Body of pancreas (tissue), 4 donors: ENCODE measurements at places on chromosomes 3 and 15.

DNA sequence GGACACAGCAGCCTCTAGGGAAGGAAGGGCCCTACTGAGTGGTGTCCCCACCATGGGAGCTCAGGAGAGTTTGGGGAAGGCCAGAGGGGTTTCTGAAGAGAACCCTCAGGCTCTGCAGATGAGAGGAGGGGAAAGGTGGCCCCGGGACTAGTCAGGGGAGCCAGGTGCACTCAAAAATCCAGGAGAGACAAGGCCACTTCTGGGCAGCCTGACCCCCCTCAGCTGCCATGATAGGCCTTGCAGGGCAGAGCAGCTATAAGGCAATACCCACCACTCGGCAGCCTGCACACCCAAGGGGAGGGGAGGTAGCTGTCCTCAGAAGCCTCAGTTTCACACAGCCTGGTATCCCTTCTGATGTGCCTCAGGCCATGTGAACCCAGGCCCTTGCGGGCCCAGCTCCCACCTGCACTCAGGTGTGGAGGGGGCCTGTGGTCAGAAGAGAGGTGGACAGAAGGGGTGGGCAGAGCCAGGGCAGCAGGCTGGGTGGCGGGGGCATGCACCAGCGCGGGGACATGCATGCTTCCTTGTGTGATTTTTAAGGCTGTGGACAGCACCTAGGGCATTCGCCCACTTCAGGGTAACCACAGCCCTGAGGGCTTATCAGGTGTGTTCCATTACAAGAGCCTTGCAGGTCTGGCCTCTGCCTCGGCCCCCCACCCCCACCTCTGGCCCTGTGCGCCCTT is 34.6 kb downstream of the SRPRB start:
- no peak for DNase-seq

DNA sequence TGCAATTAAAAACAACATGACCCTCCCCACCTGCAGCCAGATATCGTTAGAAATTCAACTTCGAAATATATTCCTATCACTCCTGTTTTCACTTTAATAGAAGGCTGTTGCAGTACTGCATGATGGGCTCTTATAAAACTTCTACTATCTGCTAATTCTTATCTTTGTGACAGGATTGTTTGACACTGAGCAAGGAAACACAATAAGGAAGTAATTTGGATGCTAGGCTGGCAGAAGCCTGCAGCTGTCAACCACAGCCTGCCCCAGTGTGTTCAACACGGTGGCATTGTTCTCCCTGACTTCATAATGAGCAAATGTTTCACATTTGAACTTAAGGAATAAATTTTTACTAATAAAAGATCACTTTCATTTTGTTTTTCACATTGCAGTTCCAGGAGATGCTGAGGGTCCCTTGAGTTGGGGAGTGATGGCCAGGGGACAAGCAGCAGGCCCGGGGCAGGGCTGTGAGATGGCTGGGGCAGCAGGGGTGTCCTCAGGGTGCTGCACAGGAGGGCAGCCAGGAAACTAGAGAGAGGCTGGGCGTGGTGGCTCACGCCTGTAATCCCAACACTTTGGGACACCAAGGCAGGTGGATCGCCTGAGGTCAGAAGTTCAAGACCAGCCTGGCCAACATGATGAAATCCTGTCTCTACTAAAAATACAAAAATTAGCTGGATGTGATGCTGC is 64.8 kb upstream of the SEC61A1 start:
- no peak for DNase-seq

DNA sequence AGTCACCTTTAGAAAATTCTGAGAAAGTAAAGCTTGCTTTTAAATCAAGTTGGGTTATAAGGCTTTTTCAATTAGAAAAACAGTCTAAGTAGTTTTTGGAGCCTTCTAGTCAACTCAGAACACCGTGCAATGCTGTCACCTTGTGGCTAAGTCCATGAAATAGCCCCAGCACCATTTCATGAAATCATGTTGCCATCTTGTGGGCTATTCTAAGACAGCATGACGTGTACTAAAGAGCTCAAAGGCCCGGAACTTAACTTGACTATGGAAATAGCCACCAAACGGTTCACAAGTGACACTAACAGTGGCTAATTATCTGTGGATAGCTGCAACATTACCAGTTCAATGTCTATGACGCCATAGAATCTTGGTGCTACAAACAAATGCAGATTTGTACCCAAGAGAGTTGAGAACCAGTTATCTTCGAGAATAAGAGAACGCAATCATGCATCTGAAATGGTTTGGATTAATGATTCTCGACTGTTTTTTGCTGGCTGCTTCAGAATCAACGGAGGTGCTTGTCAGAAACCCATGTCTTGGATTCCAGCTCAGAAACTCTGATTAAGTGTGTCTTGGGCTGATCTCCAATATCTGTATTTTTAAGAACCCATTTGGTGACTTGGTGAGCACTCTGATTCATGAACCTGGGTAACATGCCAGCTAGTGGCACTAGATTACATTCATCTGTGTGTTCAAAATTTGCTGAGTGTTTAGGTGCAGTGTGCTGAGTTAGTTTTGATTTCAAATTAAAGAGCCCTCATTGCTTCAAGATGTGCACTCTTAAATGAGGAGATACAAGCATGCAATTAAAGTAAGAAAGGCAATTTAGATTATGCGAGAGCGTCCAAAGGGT is 111.2 kb upstream of the MCTP2 start:
- peak; percentile 69 for DNase-seq

GRCh38 chr3:109387621-109388020 is 50.3 kb upstream of the DPPA4 start:
- DNase-seq, result no peak

- no peak for DNase-seq
Observed at GRCh38 chr15:92938387-92938786, 38.3 kb downstream of the CHD2 start.

GRCh38 chr3:67048067-67048714 is 50.1 kb downstream of the KBTBD8 start:
- no peak for DNase-seq

DNA sequence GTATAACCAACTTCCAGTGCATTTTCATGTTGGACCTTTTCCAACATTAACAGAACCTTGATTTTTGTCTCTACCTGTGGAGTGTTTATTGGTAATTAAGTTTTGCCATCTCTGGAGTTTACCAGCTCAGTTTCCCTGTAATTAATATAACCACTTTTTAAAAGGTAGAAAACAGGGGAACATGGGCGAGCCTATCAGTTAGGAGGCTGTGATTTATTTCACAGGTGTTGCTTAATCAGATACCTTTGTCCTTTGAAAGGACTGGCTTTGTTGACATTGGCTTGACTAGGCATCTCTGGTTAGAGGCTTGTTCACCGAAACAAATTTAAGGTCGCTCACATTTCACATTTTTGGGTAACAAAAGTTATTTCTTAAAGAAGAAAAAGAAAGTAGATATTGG is 622 bp downstream of the NAALADL2 start:
- DNase-seq, result no peak

DNA sequence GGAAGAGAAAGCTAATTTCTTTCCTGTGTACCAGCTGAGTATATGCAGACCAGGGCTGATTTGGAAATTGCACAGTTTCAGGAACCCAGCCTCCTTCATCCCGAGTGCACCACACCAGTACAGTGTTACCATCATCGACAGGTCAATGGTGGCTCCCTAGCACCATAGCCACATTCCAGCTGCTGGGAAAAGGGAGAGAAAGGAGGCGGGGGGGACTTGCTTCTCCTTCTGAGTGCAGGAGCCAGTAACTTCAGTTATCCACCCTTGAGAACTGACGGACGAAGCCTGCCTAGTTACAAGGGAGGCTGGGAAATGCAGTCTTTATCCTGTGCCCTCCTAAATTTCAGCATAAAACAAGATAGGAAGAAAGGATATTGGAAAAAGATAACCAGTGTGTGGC is 129.7 kb upstream of the PRICKLE2 start:
- no peak for DNase-seq

GRCh38 chr3:4140921-4141320 is 162.2 kb upstream of the SETMAR start:
- DNase-seq, result no peak

DNA sequence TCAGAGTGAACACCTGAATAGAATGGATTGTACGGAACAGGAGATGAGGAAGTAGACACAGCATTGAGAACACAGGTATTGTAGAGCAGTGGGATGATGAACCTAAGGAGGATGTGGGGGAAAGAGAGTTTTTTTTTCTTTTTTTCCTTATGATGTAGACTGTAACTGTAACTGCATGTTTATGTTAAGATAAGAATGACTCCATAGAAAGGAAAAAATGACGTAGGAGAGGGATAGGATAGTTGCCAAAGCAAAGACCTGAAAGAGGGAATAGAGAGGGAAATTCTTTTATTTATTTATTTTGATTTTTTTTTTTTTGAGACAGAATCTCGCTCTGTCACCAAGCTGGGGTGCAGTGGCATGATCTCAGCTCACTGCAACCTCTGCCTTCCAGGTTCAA is 33.2 kb downstream of the APH1B start:
- no peak for DNase-seq

GRCh38 chr15:77717333-77717990 is 84.8 kb upstream of the LINGO1 start:
- DNase-seq, result no peak

GRCh38 chr3:17030956-17031652 is 146.3 kb downstream of the PLCL2 start:
- no peak for DNase-seq

DNA sequence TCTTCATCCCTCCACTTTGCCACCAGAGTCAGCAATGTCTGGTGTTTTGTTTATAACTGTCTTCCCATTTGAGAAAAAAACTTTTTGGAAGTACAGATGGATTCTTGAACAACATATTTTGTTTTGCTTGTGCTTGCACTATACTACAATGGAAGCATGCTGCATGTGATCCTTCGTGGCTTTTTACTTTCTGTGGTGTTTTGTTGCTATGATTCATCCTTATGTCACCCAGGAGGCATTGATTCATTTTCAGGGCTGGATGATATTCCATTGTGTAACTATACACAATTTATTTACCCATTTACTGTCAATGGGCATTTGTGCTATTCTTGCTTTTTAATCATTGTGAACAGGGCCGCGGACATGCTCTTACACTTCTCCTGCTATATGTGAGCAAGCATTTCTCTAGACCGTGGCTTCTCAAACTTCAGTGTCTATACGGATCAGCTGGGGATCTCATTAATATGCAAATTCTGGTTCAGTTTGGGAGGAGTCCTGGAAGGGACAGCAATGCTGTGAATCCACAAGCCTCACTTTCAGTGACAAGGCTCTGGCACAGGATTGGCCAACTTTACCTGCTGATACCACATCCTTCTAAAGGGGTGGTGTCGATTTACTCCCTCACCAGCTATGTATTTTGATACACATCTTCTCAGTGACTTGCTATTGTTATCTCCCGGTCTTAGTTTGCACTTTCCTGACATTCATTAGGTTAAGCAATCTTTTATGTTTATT is 65.9 kb downstream of the POLR2M start:
- no peak for DNase-seq

DNA sequence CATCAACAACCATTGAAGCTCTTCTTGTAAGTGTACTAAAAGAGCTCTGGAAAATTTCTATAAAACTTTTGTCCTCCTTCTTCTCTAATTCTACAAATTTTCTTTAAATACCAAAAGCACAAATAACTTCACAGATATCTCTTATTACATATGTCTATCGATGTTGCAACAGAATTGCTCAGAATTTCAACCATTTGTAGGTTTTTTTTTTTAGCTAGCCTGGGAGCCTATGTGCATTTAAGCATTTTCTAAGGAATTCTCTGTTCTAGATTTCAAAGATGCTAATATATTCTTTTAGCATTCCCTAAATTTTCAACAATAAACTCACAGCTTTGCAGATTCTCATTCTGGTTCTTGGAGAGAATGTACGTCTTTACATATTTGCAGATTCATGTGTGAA is 774.3 kb upstream of the NR2F2 start:
- no peak for DNase-seq

GRCh38 chr15:33963831-33964664 is 4.2 kb upstream of the CHRM5 start:
- DNase-seq, result no peak

- no peak for DNase-seq
Observed at GRCh38 chr3:186530415-186530814, 13.8 kb downstream of the CRYGS start.

DNA sequence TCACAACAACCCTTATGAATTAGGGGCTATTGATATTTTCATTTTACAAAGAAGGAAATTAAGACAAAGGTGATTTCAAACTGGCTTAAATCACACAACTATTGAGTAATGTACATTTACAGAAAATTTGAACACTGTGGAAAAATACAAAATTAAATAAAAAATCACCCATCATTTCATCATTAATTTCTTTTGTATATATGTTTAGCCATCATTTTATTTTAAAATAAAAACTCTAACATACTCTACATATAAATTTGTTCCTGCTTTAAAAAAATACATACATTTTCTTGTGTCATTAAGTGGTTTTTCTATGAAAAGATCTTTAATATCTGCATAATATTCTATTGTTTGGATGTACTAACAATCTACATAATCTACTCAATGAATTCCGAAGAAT is 20.2 kb downstream of the CLDN11 start:
- DNase-seq, result no peak

GRCh38 chr15:68511073-68511991 is 67.5 kb upstream of the CORO2B start:
- no peak for DNase-seq

DNA sequence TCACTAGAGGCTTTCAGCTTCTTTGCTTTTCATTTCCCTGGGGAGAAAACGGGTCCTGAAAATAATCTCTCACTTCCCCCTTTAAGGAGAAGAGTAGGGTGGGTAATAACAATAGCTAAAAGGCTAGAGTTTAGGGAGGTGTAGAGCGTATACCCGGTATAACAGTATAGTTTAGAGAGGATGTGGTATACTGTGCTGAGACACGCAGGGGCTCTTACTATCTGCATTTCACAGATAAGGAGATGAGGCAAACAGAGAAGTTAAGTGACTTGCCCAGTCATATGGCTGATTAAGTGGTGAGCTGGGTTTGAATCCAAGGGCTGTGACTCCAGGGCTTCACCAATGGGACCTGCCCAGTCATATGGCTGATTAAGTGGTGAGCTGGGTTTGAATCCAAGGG is 15.0 kb upstream of the KCNMB3 start:
- no peak for DNase-seq

- DNase-seq, result peak; percentile 52
Observed at GRCh38 chr3:72255791-72256559, 471.0 kb upstream of the PROK2 start.

DNA sequence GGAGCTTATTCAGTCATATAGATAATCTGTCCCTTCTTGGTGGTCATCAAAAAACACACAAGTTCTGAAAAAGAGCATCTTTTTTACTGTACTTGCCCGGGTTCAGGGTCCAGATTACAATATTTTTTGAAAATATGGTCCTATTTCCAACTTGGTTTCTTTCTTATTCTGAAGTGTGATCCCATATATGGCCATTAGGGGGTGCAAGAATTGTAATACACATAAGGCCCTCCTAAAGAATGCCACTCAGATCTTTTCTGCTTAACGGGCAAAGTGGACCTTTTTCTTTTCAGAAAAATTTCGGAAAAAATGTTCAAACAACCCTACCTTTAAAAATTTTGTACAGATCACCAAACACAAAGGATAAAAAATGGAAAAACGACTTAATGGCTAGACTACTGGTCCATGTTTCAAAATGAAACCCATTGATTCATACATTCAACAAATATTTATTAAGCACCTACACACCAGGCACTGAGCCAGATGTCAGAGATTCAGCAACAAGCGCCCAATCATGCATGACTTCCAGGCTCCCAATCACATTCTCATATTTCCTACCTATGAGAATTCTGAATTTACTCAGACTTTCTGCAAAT is 102.0 kb upstream of the MYRIP start:
- DNase-seq, result peak; percentile 13

GRCh38 chr3:180408654-180409053 is 193.3 kb upstream of the TTC14 start:
- no peak for DNase-seq
